ENCODE measurements at places on chromosomes 12 and 14.

DNA sequence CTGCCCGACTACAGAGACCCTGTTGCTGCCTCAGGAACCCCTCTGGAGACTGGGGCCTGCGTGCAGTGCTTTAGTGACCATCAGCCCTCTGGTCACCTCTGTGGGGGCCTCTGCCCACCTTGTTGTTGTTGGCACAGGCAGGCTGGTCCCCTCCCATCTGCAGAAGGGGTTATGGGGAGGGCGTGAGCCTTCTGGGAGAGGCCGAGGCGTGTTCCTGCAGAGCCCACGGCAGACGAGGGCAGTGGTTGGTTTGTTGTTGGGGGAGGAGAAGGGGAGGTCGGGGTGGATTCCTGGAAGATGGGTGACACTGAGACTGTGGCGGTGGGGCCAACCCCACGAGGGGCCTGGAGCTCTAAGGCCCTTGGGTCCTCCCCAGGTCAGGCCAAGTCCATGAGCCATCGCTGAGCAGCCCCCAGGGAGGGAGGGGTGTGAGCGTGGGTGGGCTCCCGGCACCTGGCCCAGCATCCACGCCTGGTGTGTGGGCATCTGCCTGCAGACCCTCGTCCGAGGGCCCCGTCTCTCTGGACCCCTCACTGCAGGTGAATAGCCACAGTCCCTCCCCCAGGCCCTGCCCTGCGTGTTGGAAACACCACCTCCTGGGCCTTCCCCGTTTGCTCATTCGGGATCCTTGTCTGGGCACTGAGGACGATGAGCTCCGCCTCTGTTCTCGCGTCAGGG, 23.6 kb downstream of the FBRSL1 start:
- no peak for DNase-seq

DNA sequence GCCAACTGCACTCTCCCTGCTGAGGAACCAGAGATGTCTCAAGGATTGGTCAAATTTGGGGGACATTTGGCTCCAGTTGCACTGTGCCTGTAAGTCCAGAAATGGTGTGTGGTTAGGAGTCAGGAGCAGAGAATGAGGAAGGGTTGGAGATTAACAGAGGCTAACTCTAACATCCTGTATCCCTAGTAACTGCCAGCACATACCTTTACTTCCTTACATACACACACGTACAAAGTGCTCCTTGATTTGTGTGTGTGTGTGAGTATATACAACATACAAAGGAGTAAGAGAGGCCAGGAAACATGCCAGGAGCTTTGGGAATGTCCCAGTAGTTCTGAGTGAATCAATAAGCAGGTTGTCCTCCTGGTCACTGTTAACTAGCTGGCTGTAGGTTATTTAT, 39.8 kb upstream of the NRXN3 start:
- DNase-seq, result peak; percentile 30

DNA sequence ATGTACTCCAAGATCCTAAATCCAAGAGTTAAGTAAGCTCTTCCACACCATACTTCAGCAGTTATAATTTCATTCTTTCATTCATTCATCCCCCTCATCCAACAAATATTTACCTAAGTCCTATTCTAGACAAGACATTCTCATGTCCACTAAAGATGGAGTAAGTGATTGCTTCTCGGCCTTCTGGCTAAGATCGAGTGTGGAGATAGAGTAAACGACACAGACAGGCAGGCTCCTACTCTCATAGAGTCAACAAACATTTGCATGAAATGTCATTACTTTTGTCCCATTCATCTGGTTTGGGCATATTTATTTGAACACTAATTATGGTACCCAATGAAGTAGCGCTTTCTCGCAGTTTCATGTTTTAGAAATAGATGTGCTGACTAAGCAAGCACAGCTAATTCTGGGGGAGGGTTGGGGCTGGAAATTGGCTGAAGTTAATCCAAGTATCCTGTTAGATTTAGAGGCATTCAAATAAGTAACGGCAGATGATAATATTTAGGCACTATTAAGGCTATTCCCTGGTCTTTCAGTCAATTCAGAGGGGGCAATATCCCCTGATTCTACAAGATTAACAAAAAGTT, 176.5 kb downstream of the CEP128 start:
- DNase-seq, result no peak

DNA sequence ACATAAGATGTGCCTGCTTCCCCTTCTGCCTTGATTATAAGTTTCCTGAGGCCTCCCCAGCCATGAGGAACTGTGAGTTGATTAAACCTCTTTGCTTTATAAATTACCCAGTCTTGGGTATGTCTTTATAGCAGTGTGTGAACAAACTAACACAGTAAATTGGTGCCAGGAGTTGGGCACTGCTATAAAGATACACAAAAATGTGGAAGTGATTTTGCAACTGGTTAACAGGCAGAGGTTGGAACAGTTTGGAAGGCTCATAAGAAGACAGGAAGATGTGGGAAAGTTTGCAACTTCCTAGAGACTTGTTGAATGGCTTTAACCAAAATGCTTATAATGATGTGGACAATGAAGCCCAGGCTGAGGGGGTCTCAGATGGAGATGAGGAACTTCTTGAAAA, 264.1 kb downstream of the DACT1 start:
- no peak for DNase-seq
